Putamen (tissue), 1 donor: ENCODE measurements at places on chromosomes 6 and 20.

- no peak for DNase-seq
These were observed 27.9 kb downstream of the PLCG1 start for GRCh38 chr20:41165001-41165882.

- DNase-seq: peak; percentile 52
These were observed 432.2 kb downstream of the HTR1B start for GRCh38 chr6:77030929-77031674.

DNA sequence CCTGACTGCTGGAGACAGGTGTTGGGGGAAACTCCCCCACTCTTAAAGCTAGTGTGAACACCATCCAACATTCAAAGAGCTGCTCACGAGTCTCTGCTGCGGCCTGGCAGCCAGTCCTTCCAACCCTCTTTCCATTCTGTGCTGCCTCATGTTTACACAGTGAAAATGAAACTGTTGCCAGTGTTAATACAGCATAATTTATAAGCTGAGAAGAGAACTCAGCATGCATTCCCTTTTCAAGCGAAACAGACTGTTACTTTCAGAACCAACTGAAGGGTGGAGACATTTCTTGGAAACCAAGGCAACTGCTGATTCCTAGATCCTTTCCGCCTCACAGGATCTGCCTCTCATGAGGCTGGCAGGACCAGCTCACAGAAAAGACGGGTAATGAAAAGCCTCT, 533.8 kb upstream of the ID4 start:
- peak; percentile 25 for DNase-seq

DNA sequence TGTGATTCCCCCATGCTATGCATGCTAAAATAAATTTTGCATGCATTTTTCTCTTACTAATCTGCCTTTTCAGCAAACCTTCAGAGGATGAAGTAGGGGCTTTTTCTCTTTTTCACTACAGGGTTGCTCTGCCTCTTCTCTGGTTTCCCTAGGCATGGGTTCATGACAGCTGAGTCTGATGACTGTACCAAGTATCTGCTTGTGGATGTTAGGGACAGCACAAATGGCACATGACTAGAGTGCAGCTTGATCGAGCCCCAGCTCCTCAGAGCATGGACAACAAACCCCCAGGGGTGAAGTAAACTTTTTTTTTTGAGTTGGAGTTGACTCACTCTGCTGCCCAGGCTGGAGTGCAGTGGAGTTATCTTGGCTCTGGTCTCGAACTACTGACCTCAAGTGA, 57.1 kb upstream of the GCM1 start:
- DNase-seq: no peak

DNA sequence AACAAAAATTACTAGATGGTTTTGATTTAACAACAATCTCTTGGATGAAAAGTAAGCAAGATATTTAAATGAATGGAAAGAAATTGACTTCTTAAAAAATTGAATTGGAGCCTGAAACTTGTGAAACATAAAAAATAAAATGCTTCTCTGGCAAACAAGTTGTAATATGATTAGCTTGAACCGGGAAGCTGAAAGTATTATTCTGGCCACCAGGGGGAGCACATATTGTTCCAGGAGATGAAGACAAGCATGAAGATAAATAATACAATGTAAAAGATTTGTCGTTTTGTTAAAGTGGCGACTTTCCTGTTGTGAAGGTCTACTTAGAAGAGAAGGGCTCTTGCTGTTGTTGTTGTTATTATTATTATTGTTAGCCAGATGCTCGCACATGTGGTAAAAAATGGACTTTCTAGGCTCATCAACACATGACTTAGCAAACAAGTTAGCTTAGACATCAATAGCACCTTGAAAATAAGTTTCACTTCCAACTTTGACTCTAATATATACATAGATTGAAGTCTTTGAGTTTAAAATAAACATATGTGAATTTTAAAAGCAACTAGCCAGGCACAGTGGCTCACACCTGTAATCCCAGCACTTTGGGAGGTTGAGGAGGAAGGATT, 14.2 kb downstream of the PAX1 start:
- peak; percentile 35 for DNase-seq

DNA sequence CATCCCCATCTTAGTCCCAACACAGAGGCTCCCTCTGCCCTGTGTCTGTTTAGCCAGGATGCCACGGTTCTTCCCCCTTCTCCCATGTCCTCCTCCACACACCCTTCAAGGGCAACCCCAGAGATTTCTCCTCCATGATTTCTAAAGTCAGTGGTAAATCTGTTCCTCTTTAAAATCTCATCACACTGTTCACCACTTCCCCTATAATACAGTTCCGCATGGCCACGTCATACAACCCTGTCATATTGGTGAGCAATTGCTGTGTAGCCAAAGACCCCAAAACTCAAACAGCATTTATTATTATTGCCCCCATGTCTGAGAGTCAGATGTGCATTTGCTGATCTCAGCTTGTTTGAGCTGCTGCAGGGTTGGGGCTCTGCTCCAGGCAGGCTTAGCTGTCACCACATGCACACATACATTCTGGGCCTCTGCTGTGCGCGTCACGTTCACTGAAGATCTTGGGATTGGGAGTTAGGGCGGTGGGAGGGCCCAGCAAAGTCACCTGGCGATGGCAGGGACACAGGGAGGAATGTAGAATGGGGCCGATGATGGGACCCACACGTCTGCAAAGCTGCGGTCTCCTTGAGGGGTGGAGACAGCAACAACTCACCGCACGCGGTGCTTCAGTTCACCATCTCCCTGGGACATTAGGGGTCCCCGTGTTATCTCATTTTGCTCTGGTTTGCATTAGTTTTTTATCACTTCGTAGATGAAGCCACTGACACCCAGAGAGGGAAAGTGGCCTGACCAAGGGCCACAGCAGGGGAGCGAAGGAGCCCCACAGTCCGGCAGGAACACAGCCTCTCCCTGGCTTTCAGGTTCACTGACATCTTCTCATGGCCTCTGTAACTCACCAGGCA, 36.9 kb upstream of the CD93 start:
- DNase-seq: no peak

- peak; percentile 15 for DNase-seq
These were observed 41.5 kb upstream of the KCNQ5 start for GRCh38 chr6:72580281-72580940.

- DNase-seq: no peak
These were observed 6.2 kb downstream of the SIGLEC1 start for GRCh38 chr20:3705970-3706739.

DNA sequence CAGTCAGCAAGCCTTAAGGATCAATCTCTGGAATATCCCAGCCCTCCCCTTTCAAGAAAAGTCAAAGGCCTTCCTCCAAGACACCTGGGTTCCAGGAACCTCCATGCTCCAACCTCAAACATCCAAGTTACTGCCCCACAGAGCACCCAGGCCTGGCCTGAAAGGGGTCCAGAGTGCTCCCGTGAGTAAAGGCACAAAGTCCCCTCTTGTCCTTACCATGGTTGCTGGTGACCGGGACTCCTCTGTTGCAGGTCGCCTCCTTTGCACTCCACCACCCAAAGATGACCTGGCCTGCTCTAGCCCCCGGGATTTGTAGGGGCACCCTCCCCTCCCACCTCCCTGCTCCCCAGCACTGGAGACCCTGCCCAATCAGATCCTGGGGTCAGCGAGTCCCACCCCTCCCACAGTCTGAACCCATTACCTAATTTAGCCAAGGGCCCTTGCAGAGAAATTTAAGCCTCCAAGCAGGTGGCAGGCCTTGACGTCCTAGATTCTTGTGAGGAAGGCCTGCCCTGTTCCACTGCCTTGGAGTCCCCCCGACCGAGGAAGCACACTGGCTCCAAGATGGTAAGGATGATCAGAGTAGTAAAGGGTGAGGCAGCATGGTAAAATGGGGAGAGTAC, at the start of gene TNNC2:
Gene TNNC2 (minus strand): TSS at position 283 of the 623 bp plus-strand sequence. CDS start 64 bp downstream, at position 219.
- DNase-seq: no peak

DNA sequence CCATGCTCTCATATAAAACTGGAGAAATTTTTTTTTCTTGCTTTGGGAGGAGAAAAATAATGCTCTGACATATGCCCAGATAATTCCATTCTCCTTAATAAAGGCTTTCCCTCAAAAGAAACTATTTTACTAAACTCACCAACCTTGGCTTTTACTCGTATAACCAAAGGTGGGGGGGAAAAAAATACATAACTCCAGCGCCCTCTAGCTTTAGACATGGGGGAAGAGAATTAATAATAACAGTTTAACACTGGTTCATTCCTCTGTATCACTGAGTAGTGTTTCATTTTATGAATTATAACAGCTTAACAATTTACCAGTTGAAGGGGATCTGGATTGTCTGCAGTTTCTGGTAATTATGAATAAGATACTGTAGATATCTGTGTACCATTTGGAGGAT, 1226.1 kb downstream of the GRIK2 start:
- DNase-seq: no peak

DNA sequence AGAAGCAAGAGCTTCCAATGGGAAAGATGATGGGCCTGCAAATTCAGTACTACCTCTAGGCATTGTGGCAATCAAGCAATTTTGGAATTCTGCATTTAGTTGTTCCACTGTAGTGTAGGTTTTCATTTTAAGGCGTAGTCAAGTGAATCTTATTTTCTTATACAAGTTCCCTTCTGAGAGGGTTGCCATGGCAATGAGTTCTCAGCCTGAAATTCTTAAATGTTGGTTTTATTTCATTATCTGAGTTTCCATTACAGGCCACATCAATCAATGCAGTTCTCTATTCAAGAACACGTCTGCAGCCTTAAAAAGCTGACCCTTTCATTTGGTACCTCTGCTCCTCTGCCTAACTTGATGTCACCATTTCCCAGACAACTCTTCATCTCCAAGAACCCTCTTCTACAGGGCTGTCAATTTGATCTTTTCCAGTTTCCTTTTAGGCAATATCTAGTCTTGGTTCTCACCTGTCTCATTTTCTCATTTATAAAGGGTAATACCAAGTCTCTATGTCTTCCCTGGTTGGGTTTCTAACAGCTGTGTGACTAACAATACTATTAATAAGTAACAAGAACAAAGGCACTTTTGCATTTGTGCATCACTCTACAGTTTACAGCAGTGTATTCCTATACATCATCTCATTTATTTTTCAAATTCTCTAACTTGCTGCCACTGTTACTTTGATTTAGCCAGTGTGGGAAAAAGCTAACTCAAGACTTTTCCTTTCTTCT, 898.2 kb upstream of the FLRT3 start:
- DNase-seq: no peak

DNA sequence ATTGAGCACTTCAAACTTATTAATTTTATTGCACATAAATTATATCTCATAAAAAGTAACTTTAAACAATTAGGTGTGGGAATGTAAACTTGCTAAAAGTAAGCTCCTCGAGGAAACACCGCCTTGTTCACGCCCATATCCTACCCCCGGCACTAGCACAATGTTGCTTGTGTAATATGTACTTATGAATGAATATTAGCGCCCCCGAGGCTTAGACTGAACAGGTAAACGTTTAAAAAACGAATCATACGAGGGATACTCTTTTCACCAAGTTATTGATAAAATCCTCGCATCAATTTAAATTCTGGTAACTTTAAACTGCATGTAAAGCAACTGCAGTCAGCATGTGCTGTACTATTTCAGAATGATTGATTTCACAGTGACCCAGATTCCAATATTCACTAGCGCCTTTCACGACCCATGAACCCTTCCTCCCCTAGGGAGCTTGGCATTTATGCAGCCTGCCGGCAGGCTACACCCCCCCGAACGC, 637 bp downstream of the TFB1M start:
- no peak for DNase-seq

DNA sequence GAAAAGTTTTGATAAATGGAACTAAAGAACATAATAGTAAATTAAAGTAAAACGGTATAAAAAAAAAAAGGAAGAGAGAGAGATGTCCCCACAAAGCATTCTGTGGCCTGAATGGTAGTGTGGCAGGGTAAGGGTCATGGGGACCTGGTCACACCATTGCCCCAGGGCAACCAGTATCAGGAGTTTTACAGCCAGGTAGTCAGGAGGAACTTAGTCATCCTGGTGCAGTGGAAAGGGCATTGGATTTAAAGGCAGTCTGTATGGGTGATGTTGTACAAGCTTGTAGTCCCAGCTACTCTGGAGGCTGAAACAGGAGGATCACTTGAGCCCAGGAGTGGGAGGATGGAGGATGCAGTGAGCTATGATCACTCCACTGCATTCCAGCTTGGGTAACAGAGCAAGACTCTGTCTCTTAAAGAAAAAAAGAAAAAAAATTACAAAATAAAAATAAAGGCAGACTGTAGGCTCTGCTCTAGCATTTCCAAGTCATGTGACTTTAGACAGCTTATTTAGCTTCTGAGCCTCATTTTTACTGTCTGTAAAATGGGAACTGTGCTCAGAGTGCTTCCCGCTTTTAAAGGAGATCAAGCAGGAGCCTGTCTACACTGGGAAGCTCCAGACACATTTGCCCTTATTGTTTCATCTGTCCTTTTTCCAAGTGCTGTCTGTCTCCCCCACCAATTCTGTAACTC, 112.8 kb upstream of the ARMC2 start:
- DNase-seq: no peak

DNA sequence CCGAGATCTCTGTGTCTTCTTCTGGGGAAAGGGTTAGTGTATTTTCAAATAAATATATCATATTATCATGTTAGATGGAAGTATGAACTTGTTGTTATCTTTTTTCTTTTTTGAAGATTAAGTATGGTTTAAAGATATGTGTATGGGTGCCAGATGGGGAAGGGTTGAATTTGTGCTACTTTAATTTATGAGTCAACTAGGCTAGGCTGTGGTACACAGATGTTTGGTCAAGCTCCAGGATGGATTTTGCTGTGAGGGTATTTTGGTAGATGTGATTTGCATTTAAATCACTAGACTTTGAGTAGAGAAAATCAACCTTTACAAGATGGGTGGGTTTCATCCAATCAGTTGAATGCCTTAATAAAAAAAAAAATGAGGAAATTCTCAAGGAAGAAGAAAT, 886.6 kb upstream of the ADGRB3 start:
- no peak for DNase-seq

- no peak for DNase-seq
These were observed 9.0 kb upstream of the ZNF292 start for GRCh38 chr6:87146363-87146762.

DNA sequence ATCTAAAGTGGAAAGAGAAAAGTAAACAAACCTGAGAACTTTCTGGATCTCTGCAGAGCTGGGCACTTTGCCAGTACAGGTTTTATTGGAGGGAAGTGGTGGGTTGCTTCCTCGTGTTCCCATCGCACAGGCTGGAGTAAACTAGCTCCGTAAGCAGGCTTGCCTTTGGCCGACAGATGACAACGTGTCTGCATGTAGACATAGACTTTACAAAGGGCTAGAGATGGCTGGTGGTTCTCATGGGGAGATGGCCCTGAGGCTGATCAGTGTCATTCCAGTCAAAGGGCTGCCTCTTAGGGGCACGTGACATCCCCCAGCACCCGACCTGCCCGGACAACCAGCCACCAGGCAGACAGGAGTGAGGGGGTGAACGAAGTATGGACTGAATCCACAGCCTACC, 98.8 kb downstream of the YTHDF1 start:
- no peak for DNase-seq

DNA sequence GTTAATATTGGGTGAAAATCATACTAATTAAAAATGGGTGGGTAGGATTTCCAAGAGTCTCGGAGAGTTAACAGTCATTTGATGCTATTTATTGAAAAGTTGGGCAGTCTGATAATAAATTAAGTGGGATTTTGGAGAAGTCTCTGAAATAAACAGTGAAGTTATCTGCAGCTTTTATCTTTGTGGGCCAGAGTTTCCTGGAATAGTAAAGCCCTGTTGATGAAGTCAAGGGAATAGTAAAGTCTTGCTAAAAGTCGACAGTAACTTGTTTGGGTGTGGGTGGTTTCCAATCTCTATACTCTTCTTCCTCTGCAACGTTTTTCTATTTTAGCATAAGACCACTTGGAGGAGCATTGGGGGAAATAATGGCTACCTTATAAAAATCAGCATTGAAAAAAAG, 493.6 kb downstream of the EPM2A start:
- no peak for DNase-seq

- DNase-seq: no peak
These were observed 15.8 kb downstream of the MAN1A1 start for GRCh38 chr6:119333707-119334295.

GRCh38 chr20:25012616-25013189, 20.2 kb upstream of the APMAP start:
- no peak for DNase-seq
